ENCODE measurements at places on chromosomes 13 and 19.

GRCh38 chr13:102701331-102701730 lies 6.5 kb upstream of the METTL21C start:
- no peak for ATAC-seq

DNA sequence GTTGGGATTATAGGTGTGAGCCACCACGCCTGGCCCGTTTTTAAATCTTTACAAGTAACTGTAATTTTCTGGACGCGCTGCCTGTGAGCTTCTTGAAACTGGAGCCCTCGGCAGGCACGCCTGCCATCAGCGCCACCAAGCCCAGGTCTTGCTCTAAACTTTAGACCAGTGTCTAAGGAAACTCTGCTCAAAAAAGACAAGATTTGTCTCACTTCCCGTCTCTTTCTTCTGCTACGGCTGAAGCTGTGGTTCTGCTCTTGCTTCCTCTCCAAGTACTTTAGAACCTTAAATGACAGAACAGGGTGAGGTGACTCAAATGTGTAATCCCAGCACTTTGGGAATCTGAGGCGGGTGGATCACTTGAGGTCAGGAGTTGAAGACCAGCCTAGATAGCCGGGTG lies 24.9 kb downstream of the RCN3 start:
- no peak for ATAC-seq

DNA sequence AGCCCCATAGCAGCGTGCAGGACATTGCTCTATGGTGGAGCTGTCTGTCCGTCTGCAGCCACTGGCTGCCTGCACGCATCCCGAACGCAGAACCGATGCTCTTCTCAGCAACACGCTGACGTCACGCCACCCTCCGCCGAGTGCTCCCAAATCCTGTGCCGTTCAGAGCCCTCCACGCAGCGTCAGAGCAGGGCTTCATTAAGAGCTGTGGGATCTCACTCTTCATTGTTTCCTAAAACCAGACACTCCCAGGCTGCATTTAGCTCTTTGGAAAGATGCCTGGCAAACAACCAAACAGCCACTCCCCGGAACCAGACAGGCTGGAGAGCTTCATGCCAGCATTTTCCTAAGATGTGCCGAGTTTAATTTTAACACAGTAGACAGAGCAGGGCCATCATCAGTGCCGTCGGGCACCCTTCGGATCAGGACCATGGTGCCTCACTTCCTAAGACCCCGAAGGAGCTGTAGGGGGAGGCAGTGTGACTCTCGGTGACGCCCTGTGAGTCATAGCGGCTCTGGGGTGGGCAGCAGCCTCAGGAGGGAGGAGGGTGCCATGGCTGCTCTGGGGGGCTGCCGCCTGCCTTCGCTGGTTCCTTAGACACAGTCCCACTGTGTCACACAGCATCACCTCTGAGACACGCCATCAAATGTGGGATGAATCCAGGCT lies 131.5 kb upstream of the MCF2L start:
- no peak for ATAC-seq

DNA sequence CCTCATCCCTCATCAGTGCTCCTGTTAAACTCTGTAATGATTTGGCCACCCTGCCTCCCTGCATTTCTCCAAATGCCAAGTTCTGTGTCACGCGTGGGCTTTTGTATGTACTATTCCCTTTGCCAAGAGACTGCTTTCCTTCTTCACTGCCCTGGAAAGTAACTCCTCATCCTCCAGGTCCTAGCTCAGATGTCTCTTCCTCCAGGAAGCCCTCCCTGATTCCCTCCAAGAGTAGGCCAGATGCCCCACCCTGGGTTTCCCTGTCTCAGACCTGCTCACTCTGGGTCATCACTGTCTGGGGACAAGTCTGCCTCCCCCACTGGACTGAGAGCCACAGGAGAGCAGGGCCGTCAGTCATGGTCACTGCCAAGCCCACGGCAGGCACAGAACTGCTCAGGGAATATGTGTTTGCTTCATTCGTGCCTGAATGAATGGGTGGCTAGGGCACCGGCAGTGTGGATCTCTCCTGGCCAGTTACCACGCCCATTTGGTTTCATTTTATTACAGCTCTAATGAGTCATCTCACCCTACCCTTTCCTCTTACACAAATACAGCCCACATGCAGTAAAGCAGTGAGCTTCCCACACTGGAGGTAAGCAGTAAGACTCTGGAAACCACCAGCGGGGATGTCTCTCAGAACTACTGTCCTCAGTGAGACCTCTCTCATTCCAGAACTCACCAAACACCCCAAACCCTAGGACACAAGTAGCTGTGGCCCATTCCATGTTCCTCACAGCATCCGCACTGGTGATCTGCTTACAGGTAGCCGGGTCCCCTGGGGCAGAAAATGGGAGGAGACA lies 12.1 kb upstream of the GPR4 start:
- ATAC-seq = peak; percentile 85

DNA sequence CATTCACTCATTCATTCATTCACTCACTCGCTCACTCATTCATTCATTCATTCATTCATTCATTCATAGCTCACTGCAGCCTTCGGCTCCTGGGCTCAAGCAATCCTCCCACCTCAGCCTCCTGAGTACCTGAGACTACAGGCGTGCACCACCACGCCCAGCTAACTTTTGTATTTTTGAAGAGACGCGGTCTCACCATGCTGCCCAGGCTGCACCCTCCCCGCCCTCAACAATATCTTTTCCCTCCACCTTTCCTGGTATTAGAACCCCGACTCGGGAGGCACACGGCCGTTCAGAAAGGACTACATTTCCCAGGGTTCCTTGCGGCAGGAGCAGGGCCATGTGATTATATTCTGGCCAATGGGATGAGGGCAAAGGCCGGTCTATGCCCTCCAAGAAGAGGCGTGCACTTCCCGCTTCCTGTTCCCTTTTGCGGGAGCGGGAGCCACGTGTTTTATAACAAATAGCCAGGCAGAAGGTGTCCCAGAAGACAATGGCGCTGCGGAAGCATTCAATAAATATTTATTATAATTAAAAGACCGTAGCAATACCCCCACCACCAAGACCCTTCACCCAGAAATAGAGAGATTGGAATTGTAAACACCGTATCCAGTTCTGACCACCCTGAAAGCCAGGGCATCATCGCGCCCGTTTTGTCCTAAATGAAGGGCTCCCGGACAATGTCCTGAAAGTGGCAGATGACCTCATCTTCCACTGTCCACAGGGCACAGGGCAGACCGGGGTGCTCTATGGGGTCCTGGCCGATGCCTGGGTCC lies 15.9 kb downstream of the TICAM1 start:
- peak; percentile 83 for ATAC-seq

GRCh38 chr13:94947965-94948371 lies 235.6 kb upstream of the SOX21 start:
- ATAC-seq = no peak

- no peak for ATAC-seq
Measured at GRCh38 chr13:100051070-100051469, 37.8 kb upstream of the PCCA start.

DNA sequence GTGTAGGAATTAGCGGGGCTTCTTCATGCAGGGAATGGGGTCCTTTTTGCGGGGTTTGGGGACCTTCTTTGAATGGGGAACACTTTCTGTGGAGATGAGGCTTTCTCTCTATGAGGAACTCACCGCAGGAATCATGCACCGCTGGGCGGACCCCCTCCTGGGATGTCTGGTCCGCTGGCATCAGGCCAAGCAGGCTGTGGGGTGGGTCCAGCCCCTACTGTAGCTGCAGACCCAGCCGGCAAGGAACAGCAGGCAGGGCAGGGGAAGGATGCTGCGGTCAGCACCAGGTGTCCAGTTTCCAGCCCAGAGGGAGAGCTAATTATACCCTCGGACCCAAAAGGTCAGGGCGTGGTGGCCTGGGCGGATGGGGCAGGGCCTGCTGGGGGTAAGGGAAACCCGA lies 1.8 kb downstream of the MYBPC2 start:
- no peak for ATAC-seq

- ATAC-seq = no peak
Measured at GRCh38 chr13:37490176-37490779, 108.3 kb downstream of the POSTN start.

DNA sequence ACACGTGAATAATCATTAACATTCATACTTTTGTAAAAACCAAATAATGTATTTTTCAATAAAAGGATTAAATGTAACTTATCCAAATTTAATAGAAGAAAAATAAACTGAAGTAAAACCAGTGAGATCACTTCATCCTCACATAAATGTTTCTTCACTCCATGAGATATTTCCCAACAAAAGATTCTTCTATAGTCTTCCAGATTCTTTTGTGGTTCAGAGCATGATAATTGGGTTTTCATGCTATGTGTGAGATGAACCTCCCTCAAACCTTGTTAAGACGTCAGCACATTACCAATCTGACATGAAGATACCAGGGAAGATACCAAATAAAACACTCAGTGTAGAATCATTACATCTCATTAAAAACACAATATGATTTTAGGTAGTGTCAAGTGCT lies 62.9 kb upstream of the OXGR1 start:
- no peak for ATAC-seq

DNA sequence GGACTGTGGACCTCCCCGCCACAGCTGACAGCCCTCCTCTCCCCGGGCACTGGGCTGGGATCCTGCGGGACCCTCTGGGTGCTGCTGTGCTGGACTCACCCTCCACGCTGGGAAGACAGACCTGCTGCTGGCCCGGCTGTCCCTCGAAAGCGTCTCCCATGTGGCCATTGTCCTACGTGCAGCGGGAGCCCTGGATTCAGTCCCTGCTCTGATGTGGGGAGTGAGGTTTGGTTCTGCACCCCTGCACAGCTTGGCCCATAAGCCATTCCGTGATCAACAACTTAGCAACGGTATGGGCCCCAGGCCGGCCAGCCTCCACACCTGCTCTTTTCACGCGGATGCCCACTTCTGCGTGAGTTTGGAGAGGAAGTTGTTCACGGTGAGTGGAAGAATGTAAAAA lies 195.2 kb downstream of the TEX29 start:
- no peak for ATAC-seq

DNA sequence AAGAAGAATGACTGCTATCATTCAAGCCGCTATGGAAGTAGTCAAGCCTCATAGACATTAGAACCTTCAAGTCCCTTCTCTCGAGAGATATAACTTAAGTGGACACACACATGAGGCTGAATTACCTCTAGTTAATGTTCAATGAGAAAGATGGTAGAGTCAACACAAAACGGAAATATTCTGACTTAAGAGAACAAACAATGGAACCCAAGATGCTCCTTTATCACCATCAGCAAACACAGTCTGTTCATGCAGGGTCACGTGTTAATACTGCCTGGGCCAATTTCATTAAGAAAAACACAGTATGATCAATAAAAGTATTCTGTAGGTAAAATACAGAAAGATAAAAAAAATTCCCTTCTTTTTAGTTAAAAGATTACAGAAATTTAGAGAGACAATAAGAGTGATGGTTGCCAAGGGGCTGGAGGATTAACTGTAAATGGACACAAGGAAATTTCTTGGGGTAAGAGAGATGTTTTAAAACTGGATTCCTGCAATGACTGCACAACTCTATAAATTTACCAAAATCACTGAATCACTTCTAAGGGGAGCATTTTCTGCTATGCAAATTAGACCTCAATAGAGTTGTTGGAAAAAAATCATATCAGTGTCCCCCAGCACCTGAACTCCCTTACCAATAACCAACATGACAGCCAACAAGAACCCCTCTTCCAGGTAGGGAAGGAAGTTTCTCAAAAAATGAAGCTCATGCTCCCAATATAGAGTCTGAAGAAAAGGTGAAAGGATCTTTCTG lies 256.6 kb downstream of the ABCC4 start:
- no peak for ATAC-seq

DNA sequence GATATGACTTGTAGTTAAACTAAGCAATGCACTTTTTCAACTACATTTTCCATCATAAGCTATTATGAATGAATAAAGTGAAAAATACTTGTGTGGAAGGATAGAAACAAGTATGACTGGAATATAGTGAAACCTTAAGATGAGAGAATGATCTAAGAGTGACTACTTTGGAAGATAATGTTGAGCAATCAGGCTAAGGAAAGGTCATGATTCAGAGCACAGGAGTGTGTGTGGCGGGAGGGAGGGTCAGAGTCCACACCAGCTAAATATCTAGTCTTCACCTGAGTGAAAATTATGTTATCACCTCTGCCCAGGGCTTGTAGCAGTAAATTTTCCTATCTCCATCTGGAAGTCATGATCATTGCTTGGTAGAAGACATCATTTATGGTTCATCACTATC lies 833.4 kb upstream of the ATXN8OS start:
- no peak for ATAC-seq

- ATAC-seq = no peak
Measured at GRCh38 chr13:27126859-27127258, 44.8 kb downstream of the USP12 start.

- ATAC-seq = peak; percentile 95
Measured at GRCh38 chr19:50050406-50051227, 24.8 kb downstream of the ZNF473 start.

DNA sequence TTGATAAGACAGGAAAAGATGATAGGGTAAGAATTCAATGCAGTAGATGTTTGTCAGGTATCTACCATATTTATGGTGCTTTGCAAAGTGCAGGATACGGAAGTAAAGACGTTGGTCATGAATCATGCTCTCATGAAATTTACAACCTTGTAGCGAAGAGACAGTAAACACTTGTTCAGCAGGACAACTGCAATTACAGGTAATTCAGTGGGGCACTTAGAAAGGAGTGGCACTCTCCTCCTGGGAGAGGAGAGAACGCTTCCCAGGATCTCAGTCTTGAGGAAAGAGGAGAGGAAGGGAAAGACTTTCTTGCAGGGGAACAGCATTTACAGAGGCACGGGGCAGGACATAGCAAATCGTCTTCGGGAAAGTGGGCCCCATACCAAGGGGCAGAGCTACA lies 46.4 kb downstream of the SOX1 start:
- no peak for ATAC-seq

DNA sequence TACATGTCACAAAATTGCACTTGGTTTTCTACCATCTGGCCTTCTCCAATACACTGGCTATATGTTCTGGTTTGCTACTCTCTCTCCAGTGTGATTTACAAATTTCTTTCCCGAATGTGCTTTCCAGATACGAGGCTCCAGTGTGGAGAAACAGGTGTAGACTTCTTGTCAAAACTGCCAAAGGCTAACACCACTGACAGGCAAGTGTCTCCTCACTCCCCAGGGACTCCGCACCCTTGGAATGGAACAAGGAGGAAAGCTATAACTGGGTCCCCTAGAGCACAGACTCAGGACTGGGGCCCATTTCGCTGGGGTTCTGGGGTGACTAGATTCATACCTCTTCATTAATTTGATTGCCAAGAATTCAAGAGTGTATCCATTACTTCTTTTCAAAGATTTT lies 161.8 kb downstream of the FOXO1 start:
- ATAC-seq = no peak
